ENCODE measurements at places on chromosomes 2 and 18.

GRCh38 chr2:241268716-241269445 lies 46.6 kb downstream of the HDLBP start:
- DNase-seq, result no peak

DNA sequence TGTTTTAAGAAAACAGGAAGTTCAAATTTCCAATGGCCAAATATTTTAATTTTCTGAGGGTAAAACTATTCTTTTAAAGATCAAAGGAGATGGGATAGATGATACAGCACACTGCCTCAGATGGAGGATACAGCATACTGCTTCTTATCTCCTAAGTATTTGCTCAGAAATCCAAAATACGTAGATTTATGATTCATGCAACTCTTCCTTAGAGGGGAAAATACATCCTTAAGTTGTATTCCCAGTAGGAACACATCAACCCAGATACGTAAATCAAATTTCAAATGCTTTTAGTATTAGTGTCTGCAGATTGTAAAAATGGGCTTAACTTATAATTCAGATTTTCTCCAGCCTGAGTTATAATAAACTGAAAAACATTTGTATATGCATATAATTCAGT lies 235.2 kb downstream of the ZNF385B start:
- no peak for DNase-seq

DNA sequence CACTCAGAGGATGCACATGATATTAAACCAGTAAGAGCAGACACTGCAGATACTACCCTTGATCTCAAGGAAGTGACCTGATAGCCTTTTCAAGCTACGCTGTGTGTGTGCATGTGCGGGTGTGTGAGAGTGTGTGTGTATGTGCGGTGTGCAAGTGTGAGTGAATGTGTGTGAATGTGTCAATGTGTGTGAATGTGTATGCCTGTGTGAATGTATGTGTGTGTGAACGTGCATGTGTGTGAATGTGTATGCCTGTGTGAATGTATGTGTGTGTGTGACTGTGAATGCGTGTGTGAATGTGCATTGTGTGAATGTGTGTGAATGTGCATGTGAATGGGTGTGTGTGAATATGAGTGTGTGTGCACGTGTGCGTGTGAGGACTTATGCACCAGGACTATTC lies 53.8 kb downstream of the KCNG2 start:
- DNase-seq, result no peak

DNA sequence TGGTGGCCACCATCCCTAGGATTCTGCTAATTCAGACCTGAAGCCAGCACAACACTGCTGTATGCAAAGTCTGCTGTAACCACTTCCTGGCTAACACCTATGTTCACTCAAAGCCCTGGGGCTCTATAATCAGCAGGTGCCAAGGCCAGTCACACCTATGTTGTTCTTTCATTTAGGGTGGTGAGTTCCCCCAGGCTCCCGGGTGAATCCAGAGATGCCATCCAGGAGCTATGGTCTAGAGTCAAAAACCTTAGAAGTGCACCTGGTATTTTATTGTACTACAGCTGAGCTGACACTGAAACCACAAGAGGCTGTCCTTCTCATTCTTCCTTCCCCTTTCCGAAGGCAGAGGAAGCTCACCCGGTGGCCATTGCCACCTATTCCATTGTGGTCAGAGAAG lies 46.2 kb upstream of the CCDC141 start:
- DNase-seq, result no peak

DNA sequence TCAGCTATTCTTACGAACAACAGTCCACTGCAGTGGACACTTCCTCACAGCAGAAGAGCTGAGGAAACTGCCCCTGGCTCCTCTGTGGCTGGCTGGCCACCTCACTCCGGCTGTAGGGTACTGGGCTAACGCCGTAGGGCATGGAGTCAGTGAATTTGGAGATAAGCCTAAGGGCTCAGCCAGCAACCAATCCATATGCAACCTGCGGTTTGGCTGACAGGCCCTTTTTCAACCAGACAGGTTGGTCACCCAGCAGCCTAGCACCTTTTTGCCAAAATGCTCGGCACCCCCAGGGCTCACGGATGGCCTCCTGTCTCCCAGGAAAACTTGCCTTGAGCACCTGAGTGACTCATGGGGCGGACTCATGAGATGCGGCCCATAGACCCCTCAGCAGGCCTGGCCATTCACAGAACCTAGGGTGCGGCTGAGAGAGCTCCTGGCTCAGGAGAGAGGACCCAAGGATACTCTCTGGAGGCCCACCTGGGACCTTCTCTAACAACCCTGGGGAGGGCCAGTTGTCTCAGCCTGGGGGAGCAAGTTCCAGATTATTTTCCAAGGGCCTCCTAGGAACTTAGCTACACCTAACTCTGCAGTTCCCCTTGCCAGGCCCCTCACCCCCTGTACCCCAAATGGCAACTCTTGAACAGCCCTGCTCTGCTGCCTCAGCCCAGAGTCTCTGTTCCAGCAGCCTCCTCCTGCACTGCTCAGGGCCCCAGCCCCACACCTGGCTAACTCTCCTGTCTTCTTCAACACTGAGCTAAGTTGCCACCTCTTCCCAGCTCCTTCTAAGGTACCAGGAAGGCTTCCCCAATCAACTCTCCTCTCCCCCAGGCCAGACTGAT lies 252.1 kb downstream of the CYP26B1 start:
- no peak for DNase-seq

DNA sequence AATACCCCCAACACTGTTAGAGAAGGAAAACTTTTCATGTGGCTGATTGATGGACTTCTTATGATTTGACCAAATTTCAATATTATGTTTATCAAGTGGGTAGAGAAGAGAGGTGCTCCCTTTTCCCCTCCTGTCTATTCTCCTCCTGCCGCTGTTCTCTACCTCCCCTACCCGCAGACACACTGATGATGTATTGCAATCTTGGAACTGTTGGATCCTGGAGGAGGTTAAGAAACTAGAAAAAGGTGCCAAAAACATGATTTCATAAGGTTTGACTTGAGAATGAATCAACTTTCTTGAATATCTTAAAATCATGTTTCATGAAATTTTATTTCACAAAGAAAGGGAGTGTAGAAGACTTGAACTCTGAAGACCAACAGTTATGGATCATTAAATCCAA lies 125.8 kb downstream of the MEIS1 start:
- no peak for DNase-seq

DNA sequence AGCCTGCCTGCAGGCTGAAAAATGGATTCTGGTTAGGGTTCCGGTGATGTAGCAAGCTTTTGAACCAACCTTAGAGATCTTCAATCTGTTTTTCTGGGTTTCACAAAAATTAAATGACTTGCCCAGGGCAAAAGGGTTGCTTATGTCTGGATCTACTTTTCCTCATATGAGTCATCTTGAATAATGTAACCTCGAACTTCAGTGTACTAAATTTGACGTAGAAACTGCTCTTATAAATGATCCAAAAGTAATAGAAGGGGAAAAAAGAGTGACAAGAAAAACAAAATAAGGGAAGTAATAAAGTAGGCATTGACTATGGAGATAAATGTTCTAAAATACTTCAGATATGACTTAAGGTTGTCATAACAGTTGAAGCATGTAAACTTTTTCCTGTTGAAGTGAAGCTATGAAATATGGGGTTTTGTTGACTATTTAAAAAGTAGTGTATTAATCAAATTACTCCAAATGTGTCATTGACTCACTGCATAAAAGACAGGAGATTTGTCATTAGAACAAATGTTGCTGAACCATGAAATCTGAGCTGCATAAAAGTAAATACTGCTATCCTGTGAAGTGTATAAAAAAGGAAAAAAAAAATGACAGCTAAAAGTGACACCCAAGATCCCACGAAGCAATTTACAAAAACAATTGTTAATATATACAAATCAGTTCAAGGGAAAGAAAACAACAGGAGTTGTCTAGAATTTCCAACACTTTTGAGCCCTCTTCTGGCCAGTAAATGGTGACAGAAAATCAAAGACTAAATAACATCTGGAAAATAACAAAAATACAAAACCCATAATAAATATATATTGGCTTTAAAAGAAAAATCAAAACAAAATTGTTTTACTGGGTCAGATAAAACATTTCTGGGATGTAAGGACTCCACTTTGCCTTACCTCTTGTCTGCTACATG lies 103.6 kb upstream of the SERPINE2 start:
- DNase-seq, result no peak

GRCh38 chr18:805008-805754 lies 6.9 kb downstream of the YES1 start:
- DNase-seq, result no peak

DNA sequence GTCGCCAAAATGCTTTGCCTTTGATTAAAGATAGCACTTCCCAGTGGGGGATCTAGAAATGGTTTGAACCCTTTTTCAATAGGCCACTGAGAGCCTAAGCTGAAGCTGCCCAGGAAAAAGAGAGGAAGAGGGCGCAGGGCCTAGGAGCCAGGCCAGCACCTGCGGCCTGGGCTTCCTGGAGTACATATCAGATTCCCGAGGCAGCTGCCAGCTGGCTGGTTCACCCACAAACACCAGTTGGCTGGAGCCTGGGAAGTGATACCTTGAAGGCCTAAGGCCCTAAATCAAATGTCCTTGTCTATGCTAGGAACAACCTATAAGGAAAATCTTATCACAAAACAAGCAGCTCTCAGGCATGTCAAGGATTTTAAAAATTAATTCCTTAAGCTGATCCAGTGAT lies 37.1 kb downstream of the ANKRD44 start:
- no peak for DNase-seq

- no peak for DNase-seq
Observed at GRCh38 chr18:9422816-9423519, 52.3 kb upstream of the RALBP1 start.

GRCh38 chr18:76389716-76390115 lies 105.3 kb downstream of the ZNF516 start:
- no peak for DNase-seq

GRCh38 chr2:217463402-217464075 lies 539.3 kb downstream of the TNS1 start:
- DNase-seq, result no peak

- no peak for DNase-seq
Observed at GRCh38 chr2:224263571-224264043, 138.3 kb downstream of the FAM124B start.

DNA sequence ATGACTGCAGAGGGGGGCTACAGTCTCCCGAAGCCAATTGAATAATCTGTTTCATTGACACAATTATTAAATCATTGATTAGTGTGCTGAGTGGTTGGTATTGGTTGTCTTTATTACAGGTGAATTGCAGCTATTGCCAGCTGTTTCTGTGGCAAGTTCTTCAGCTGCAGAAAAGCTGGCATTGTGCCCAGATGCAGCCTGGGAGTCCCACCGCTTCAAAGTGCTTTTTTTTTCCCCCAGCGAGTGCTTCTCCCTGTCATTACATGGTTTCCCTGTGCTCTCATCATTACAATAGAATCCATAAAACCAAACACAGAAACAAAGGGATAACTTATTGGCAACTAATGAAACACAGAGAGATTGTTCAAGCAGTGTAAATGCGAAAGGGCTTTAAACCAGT lies 164.7 kb downstream of the GRB14 start:
- DNase-seq, result no peak

DNA sequence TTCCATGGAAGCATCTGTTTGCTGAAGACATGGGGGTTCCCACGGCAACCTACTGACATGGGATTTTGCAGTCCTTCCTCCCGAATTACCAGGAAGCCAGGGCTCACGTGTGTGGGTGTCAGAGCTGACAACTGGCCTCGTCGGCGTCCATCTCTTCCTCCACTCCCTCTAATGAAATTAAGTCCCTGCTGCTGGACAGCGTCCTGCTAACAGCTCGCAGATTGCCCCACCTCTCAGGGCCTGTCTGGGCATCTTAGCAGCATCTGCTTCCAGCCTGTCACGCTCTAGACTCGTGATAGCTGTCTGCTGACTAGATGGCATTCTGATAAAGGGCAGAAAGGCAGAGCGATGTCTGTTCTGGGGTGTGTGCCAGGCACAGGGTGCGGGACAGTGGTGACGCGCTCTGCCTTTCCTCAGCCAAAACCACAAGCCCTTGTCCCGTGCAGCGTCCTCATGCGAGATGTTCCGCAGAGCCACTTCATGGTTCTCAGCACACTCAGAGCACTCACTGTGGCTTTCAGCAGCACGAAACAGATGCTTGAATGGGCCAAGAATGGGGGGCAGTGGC lies 161.1 kb downstream of the ARL4C start:
- DNase-seq, result peak; percentile 4

DNA sequence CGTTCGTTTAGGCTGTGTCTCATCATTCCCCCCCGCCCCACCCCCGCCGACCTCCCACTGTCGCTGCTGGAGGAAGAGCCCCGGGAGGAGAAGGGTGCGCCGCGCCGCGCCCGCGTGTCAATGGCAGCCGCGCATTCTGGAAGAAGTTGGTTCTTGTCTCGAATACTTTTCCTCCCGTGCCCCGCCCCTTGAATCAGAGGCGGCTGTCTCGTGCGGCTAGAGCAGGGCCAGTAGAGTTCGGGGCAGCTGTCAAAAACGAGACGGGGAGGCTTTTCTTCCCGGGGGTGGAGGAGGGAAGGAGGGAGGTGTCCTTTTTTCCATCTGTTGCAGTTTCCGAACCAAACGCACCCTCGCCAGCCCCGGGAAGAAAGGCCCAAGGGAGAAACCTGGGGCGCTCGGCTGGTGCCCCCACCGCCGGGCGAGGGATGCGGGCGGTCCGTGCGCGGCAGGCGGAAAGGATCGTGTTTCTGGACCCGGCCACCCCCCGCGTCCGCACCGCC lies 410 bp upstream of the TGIF1 start:
- peak; percentile 56 for DNase-seq

DNA sequence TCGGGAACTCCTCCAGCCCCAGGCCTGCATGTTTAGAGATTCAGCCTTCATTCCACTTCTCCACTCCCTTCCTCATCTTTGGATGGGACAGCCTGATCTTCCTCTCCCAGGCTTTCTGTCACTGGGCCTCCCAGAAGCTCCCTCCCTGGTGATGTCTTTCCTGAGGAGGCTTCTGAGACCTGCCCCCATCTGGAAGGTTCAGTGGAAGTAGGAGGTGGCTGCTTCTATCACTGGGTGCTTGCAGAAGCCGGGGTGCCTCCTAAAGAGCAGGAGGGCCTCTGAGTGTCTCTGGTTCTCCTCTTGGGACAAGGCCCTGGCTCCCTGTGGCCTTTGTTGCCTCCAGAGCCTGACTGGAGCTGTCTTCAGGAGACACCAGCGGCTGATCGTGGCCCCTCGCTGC lies 108.7 kb downstream of the CELF4 start:
- DNase-seq, result no peak

DNA sequence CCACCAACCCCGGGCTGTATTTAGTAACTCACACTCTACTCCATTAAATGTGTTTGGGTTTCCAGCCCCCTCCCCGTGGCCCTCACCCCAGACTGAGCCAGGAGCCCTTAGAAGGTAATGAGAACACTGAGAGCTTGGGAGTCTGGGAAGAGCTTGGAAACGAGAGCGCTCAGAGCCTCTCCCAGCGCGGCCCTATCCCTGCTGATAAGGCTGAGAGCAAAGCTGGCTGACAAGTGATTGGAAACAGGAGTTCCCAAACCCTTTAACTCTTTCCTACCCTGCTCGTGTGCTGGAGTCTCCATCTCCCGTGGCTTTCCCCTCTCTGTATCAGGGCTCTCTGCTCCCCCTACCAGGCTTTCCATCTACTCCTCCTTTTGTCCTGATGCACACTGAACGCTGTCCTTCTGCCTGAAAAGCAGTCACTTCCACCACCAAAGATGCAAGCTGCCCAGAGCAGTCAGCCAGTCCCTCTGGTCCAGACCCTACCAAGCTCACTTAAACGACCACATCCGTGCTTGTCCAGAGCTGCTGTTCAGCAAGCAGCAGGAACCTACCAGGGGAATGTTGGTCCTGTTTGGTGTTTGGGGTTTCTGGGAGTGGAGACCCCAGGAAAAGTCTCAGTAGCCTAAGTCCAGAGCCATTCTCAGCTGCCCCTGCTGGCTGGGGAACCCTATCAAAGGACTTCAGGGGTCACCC lies 100.0 kb upstream of the PKDCC start:
- no peak for DNase-seq

Measured in stimulated activated CD4-positive, alpha-beta T cell treated with anti-CD3 and anti-CD28 coated beads, TNF-alpha, amount 100 ng/mL, for 1 hour (primary cell).